Fibroblast of skin of left quadriceps (primary cell): ENCODE measurements at places on chromosomes 3 and 15.
A peak's percentile ranks its signal among the peaks of the same experiment; 100 is the strongest.

DNA sequence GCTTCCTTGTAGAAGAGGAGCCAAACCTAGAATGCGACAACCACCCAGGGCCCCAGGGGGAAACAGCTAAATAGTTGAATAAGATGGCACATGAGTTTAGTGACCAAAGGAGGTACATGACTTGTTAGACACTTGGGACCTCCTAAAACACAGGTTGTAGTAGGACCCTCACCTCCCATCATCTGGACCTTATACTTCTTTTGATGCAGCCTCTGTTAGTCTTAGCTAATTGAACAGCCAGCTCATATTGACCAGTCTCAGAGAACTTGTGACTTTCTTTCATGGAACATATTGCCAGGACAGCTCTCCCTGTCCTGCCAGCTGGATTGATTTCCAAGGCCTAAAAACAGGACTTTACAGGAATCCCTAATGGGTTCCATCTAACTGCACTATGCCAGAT, 45.0 kb downstream of the SPSB4 start:
- DNase-seq = no peak

DNA sequence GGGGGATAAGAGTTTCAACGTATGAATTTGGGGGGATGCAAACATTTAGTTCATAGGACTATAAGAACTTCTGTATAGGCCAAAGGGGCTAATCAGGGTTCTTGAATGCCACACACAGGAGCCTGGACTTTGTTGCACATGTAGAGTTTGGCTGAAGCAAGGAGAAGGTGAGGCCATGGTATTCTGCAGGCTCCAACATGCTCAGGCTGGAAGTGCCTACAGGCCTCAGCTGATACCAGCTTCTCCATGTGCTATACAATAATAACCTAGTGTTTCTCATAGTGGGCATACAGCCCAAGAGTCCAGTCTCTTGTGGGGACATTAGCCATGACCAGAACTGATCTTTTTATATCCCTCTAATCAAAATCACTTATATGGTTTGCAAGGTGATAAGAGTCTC, 399.7 kb upstream of the MCTP2 start:
- DNase-seq = no peak

GRCh38 chr3:101166150-101166549, 154.2 kb downstream of the IMPG2 start:
- no peak for DNase-seq

GRCh38 chr3:81744366-81744765, 17.1 kb downstream of the GBE1 start:
- peak; percentile 96 for DNase-seq

GRCh38 chr15:31316135-31316795, 10.4 kb upstream of the KLF13 start:
- no peak for DNase-seq

GRCh38 chr15:57540736-57541135, 51.0 kb upstream of the MYZAP start:
- no peak for DNase-seq

- no peak for DNase-seq
These were observed 60.9 kb downstream of the NPTN start for GRCh38 chr15:73572296-73572695.

DNA sequence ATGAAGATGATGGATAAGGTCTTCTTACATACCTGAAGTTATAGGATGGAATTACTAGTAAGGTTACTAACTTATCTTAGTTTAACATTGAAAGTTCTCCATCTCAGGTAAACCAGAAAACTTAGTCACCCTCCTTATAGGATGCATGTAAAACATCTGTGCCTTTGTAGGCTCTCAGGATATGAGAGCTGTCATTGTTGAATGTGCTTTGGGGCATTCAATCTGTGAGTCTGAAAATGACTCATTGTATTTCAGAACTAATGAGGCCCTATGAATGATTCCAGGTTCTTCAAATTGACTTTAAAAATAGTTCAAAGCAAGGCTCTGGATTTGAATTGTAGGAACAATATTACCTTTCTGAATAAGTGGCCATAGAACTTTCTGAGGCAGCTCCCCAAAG, 237.7 kb upstream of the AZI2 start:
- DNase-seq = no peak
